Stimulated activated CD8-positive, alpha-beta memory T cell treated with anti-CD3 and anti-CD28 coated beads, Interleukin-15, amount 100 ng/mL, for 48 hours (primary cell): ENCODE measurements at places on chromosomes 3 and 15.

- no peak for DNase-seq
These were observed at the start of gene SNX22 for GRCh38 chr15:64151727-64152506. TSS of gene SNX22 (plus strand) at chr15:64151731. CDS start at chr15:64151776, 45 bp downstream.

DNA sequence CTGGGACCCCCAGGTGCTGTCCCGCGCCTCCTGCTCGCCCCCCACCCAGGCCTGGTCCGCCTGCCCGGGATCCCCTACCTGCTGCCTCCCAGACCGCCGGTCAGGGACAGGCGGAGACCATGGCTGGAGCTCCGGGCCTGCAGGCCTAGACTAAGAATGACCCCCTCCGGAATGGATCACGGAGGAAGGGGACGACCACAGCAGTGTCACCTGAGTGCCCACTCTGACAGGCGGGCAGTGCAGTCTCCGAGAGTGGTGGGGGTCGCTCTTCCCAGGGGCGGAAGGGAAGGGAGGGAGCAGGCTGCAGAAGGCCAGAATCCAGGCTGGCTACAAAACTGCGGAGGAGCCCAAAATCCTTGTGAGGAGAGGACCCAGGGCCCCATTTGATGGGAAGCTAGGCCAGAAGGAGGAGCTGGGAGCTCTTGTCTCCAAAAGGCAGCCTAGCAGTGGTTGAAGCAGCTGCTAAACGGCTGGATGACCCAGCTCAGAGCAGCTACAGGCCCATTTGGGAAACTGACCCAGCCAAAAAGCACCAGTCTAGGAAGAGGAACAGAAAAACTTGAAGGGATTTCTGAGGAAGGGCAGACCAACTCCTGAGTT, 908 bp upstream of the RAB43 start:
- DNase-seq = no peak

GRCh38 chr3:56422316-56422715, 46.0 kb downstream of the ERC2 start:
- DNase-seq = no peak

- DNase-seq = no peak
These were observed 55.9 kb downstream of the TRA2B start for GRCh38 chr3:185881926-185882325.

DNA sequence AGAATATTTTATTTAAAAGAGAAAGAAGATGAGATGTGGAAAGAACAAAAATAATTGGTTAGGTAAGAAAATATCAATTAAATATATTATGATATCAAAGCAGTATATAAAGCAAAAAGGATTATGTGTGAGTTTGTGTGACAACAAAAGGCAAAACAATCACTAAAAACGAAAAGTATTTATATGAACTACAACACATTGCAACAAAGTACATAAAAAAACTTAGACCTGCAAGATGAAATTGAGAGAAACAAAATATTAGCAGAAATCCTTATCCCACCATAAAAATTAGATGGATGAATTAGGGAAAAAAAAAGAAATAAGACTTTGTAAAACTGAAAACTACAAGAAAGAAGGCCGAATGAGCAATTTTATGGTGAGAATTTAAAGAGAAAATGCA, 27.3 kb upstream of the IGF1R start:
- no peak for DNase-seq

- DNase-seq = no peak
These were observed 46.6 kb upstream of the SERPINI2 start for GRCh38 chr3:167520266-167521005.

DNA sequence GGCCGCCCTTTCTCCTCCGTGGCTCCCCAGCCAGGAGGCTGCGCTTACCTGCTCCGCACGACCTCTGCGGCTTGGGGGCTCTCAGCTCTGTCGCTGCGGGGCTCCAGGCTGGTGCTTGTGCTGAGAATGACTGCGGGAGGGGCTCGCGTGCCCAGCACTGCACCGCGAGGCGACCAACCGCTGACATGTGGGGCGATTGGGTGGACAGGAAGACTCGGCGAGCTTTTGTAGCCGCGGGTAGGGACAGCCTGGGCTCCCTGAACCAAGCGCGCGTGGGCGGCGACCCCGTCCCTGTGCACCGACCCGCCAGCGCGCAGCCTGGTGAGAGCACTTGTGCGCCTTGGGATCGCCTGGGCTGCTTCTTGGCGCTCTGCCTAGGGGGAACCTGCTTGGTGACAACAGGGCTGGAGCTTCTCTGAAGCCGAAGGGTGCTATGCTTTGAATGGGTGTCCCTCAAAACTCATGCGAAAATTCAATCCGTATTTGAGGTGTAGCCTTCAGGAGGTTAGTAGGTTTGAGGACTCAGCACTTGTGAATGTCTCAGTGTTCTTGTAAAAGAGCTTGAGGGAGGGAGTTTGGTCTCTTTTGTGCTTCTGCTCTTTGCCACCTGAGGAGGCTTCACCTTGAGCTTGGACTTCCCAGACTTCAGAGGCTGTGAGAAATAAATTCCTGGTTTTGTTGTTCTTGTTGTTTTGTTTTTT, 50.4 kb downstream of the IL12A start:
- no peak for DNase-seq

- DNase-seq = no peak
These were observed 15.6 kb upstream of the UBE2Q2 start for GRCh38 chr15:75827691-75828090.

DNA sequence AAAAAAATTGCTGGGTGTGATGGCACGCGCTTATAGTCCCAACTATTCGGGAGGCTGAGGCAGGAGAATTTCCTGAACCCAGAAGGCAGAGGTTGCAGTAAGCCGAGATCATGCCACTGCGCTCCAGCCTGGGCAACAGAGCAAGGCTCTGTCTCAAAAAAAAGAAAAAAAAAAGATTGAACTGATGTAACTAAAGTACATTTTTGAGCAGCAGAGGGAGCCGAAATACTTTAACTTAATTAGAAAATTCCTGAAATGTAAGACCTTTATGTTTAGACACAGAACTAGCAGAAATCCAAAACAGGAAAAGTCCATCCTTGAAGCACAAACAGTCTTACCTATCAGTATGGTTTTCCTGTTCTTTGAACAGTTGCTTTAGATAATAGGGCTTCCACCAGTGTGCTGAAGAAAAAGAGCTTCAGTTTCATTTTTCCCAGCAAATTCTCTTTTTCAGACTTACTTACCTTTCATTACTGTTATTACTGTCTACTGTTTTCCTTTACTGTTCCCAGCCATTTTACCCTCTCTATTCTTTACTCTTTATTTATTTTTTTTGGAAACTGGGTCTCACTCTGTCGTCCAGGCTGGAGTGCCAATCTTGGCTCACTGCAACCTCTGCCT, 33.4 kb upstream of the ZNF609 start:
- DNase-seq = no peak

- peak; percentile 26 for DNase-seq
These were observed 965 bp downstream of the FLNB start for GRCh38 chr3:58009026-58009748.

- no peak for DNase-seq
These were observed 54.0 kb downstream of the POLQ start for GRCh38 chr3:121491683-121492320.

GRCh38 chr3:148318240-148318639, 379.5 kb upstream of the AGTR1 start:
- DNase-seq = no peak

DNA sequence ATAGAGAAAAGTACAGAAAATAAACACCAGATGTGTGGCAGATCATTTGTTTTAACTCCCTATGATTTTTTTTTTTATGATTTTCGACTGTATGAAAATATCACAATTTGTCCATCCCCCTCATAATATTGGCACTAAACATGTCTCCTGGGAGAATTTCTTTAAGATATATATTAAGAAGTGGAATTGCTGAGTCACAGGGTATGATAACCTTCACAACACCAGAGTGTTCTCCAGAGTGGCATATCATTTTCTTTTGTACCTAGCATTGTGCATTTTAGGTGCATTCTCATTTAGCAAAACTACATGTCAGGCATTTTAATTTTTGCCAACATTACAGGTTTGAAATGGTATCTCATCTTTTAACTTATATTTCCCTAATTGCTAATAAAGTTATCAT, 170.9 kb downstream of the FRMD5 start:
- DNase-seq = no peak

- DNase-seq = no peak
These were observed 51.2 kb upstream of the HERC1 start for GRCh38 chr15:63884953-63885352.

GRCh38 chr3:141070727-141071357, 19.7 kb downstream of the SPSB4 start:
- no peak for DNase-seq

- no peak for DNase-seq
These were observed 61.4 kb downstream of the GOLIM4 start for GRCh38 chr3:168034152-168034928.

DNA sequence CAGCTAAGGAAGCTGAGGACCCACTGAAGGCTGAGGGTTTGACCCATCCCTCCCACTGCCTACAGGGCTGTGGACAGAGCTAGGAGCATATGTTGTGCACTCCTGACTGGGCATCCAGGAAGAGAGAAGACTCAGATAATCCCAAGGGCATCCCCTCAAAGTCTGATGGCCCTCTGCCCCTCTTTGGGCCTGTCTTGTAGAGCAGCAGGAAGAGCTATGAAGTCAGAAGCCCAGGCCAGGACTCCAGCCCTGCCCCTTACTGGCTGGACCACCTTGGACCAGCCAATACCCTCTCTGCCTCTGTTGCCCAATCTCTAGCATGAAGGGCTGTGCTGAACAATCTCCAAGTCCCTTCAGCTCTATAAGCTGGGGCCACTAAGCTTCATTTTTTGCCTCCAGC, 210.8 kb downstream of the RPLP1 start:
- DNase-seq = no peak

GRCh38 chr3:196712514-196713413, 587 bp downstream of the PIGX start:
- DNase-seq = peak; percentile 57

DNA sequence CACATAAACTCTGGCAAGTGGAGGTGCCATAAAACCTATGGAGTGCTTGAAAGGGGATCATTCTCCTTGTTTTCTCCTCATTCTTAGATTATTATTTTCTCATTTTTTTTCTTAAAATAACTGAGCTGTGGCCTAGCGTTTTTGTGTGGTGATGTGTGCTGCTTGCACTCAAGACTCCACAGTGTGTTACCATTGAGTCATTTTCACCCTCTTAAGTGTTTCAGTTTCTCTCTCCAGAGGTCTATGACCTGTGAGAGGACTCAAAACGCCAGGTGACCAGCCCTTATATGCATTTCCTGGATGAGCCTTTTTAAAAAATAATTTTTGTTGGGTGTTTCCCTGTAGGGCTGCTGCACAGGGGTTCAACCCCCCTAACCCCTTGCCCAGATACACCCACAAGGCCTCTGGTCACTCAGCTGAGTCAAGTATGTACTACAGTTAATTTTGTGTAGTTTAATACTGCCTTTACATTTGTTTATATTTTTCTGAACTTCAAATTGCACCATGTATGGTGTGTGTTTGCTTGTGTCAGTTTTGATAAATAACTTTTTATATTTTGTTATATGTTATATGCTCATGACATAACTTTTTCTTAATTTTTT, 15.4 kb upstream of the BTLA start:
- no peak for DNase-seq

DNA sequence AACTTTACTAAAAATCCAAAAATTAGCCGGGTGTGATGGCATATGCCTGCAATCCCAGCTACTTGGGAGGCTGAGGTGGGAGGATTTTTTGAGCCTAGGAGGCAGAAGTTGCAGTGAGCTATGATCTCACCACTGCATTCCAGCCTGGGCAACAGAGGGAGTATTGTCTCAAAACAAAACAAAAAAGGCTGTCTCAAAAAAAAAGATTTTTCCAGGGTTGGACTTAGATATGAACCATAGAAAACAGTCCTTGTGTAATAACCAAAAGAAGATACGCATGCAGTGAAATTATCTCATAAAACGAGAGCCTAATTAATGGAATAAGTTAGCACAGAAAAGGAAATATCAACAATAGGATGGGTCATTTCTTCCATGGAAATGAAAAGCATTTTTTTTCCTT, 320.4 kb upstream of the RASGRP1 start:
- DNase-seq = no peak

DNA sequence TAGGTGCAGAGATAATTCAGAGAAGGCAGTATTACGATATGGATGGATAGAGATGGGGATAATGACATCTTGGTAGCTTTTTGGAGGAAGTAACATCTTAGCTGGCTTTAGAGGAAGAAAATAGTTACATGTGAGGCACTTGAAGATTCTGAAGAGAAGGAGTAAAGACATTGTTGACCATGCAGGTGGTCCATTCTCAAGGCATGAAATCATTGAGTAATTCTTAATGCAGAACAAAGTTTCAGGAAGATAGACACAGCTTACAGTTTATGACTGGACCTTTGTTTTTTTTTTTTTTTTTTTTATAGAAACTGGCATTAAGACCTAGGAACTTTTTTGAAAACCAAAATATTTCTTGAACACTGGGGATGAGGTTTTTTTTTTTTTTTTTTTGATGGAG, 28.2 kb downstream of the MBNL1 start:
- no peak for DNase-seq

GRCh38 chr15:57592836-57593420, 1.2 kb downstream of the MYZAP start:
- no peak for DNase-seq

- DNase-seq = no peak
These were observed 57.2 kb downstream of the PLD1 start for GRCh38 chr3:171753025-171753472.

GRCh38 chr3:171643681-171644080, 166.6 kb downstream of the PLD1 start:
- no peak for DNase-seq

DNA sequence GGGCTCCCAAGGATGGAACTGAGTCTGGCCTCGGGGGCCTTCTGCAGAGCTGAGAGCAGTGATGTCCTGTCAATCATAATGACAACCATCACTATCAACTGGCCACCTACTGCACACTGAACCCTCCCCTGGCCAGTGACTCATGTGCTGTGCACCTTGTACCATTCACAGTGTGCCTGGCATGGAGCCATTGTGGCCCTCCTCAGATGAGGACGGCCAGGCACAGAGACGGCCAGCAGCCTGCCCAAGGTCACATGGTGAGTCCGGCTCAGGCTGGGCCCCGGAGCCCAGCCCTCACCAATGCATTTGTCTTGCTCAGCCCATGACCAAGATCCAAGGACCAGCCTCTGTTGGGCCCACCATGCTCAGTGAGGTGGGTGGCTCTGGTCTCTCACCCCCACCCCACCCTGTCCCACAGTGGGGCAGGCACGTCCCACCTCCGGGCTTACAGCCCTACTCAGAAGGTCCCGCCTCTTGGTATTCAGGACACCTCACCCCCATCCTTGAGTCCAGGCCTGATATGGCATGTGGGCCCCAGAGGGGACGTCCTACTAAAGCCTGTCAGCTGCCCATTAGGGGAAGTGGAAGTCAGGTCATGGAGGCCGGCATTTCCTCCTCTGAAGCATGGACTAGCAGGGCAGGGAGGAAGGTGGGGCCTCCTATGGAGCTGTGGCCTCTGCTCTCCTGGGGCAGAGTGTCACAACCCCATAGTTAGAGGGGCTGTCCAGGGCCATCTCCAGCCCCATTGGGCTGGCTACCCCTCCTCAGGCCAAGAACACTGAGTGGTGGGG, 35.9 kb upstream of the TMEM115 start:
- DNase-seq = no peak

DNA sequence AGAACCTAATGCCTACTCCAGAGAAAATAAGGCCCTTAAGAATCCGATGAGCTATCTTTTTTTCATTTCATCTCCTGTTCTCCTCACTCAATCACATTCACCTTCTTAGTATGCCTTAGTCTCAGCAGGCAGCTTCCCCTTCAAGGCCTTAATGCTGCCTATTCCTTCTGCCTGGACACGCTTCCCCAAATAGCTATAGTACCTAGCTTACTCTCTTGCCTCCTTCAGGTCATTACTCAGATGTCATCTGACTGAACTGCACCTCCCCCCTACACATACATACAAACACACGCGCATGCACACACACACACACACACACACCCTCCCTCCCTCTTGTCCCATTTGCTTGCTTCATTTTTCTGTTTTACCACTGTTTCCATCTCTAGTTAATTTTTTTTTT, 191.5 kb upstream of the MLF1 start:
- DNase-seq = no peak
